ENCODE measurements at places on chromosomes 2 and 18. TPM values are rescaled to one million over a fixed set of nuclear protein-coding genes. Genes with fewer than 3 reads are reported as not detected.

DNA sequence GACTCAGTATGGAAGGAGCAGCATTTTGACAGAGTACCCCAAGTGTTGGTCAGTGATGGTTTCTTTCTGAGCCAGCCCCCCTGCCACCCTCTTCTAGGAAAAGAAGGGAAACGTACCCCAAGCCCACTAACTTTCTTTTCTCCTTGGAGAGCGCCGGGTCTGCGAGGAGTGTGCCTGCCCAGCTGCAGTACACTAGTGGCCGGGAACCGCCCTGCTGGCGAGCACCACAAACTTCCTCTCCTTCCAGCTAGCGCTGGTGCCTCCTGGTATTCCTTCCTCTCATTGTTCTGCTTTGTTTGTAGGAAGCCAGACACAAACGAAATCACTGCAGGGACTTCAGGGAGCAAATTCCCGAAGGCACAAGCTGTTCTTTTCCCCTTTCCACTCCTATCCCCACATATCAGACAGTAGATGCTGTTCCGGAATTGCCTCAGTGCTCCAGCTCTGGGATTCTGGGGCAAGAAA lies 1.8 kb downstream of the CCDC85A start:
- DNase-seq = no peak

ALPP gene
- 7.3 TPM for total RNA-seq

GRCh38 chr18:62812242-62812641 lies 96.9 kb downstream of the PHLPP1 start:
- DNase-seq = no peak

DNA sequence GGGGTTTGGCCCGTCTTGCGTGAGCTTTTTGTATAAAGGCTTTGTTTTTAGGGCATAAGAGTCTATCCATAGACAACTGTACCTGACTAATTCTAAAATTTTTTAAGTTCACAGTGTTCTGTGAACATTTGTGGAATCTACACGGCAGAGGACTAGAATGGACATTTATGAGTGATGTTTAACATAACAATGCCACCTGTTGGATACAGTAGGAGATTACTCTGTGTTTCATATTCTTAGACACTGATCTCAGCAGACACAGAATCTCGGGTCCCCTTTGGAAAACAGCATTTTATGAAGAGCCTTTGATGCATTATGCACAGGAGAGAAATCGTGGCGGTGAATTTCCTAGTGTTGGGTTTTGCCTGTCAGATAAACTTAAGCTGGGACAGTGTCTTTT lies 752.2 kb downstream of the DPP10 start:
- no peak for DNase-seq

- DNase-seq = no peak
Observed at GRCh38 chr2:105391763-105392662, 6.8 kb downstream of the FHL2 start.

DNA sequence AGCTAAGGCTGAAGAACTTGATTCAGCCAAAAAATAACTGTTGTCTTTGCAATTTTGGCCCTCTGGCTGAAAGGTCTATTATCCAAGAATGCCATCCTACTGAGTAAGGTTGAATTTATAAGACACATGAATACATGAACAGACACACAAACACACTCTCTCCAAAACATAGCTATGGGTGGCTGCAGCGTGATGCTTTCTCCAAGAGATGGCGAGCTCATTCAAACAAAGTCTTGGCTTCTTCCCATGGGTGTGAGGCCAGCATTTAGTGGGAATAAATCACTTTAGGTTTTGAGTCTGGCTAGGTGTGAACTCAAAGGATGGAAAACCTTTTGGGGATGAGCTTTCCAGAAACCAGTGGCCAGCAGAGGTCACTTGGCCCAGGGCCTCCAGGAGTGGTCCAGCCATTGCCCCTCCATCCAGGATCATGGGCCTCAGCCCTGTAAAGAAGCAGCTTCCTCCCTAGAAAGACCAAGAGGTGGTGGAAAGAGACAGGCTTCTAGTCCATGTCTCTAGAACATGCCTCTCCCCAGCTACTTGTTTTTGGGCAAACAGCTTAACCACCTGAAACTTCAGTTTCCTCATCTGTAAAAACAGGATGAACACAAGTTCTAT lies 11.0 kb upstream of the OSR1 start:
- DNase-seq = no peak

RAD51AP2 gene
- total RNA-seq = not detected

POMC gene
- not detected for total RNA-seq

GRCh38 chr18:34280653-34281052 lies 55.9 kb upstream of the NOL4 start:
- no peak for DNase-seq

DNA sequence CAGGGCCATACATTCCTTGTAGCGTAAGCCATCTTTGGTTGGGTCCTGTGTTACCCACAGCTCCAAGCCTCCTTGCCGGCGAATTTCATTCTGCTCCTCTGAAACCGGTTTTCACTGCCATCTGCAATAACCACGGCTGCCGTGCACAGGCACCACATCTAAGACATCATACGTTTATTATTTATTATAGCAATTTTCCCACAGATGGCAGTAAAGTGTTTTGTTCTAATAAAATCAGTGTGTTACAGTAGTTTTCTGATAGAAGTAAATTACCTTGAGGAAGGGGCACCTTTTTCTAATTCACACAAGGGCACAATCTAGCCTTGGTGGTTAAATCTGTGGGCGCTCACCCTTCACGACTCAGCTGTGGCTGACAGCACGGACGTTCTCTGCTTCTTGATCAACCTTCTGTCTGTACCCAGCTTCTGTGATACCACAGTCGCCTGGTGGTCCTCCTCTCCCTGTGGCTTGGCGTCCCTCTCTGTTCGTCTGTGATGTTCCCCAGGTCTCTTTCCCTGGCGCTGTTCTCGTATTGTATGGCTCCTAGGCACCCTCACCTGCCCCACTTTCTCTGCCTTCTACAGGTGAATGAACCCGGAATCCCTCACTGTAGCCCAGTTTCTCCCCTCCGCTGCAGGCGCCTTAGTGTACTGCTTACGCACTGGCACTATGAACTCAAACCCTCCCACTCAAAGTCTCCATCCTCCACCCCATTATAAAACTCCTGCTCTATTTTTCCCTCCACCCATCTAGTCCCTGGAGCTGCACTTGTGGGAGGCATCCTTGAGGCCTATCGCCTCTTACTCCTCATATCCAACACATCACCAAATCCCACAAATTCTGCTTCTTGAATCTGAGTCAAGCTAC lies 236.8 kb downstream of the DYSF start:
- no peak for DNase-seq

NEURL3 gene
- total RNA-seq = 1.2 TPM

- DNase-seq = no peak
Observed at GRCh38 chr2:50726186-50726585, 305.7 kb downstream of the NRXN1 start.
